ENCODE measurements at places on chromosomes 7 and 10. TPM values are rescaled to one million over a fixed set of nuclear protein-coding genes. Genes with fewer than 3 reads are reported as not detected.

SPACDR gene
- total RNA-seq = 5.4 TPM

PPP1R3C gene
- total RNA-seq = 0.12 TPM

VWA2 gene
- total RNA-seq = not detected

TMEM176B gene
- total RNA-seq = not detected

DNA sequence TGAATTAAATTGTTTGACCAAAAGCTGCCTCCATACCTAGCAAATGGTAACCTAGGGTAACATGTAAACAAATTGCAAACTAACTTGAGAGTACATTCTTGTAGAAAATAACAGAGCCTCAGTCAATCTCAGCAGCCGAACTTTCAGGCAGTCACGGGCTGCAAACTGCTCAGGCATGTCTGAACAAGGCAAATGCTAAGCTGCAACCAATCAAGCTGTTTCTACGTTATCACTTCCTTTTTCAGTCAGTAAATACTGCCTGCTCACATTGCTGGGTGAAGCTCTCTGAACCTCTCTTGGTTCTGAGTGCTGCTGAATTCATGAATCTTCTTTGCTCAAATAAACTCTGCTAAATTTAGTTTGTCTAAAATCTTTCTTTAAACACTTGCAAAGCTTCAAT, 1212.4 kb downstream of the SORCS1 start:
- H3K27ac ChIP-seq = no peak overlapping the region
- no peaks in the 10 kb centered on the region for H3K36me3 ChIP-seq
- H3K27me3 ChIP-seq = no peaks in the 10 kb centered on the region
- no peaks in the 10 kb centered on the region for H3K4me1 ChIP-seq

DNA sequence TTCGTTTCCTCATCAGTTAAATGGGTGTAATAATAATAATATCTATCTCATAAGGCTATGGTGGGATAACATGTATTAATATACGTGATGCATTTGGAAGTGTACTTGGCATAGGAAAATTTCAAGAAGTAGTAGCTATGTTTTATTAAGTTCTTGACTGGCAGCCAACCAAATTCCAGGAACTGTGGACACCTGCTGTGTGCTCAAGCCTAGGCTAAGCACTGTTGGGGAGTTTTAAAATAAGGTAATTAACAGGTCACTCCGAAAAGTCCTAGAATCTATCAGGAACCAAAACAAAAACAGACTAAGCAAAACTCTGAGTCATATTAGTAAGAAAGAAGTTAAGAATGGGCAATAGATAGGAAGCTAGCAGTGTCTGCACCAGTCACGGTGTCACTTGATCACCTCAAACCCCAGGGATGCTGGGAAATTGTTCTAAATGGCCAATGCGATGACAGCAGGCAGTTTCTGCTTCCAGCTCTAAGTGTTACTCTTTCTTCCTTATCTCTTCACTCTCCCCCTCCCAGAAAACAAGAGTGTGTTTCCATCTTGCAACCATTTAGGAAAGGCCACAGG, 92.0 kb upstream of the GDF10 start:
- DNase-seq = no peak
- peak overlapping the region; percentile 25 for H3K27ac ChIP-seq
- no peaks in the 10 kb centered on the region for H3K27me3 ChIP-seq

DNA sequence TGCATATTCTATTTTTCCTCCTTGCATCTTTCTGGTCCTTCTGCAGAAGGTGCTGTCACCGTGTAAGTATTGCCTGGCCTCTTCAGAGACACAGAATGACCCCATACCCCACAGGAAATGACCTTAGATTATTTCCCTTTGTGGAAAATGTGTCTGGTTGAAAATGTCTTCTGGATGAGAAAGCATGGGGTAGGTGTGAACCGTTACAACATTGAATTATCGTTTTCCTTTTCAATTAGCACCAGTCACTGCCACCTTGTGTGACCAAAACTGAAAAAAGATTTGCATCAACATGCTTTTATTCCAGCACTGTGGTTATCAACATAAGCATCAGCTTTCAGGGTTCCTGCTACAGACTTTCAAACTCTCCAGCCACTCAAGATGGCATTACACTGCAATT, 58.0 kb upstream of the CELF2 start:
- DNase-seq = no peak
- H3K4me1 ChIP-seq = peaks cover 6% of the 10 kb centered on the region
- no peak overlapping the region for H3K27ac ChIP-seq
- H3K27me3 ChIP-seq = peaks cover 9% of the 10 kb centered on the region
- H3K4me3 ChIP-seq = no peak overlapping the region

DNA sequence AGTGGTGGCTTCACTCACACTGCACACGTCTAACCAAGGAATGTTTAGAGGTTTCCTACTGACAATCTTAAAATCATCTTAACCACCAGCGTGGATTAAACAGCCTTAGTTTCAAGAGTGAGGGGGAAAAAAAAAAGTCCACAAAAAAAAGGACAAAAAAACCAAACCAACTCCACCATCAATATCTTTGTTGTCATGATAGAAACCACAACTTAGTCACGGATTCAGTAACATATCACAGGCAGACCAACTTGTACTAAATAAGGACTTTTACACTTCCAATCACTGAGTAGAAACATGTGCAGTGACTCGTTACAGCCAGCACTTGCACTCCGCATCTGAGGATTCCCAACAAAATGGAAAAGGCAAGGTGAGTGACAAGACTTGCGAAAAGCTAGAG, 46.5 kb downstream of the FAM171A1 start:
- H3K27ac ChIP-seq = no peak overlapping the region
- DNase-seq = no peak
- no peaks in the 10 kb centered on the region for H3K27me3 ChIP-seq
- no peaks in the 10 kb centered on the region for H3K36me3 ChIP-seq
- H3K4me3 ChIP-seq = no peak overlapping the region

DNA sequence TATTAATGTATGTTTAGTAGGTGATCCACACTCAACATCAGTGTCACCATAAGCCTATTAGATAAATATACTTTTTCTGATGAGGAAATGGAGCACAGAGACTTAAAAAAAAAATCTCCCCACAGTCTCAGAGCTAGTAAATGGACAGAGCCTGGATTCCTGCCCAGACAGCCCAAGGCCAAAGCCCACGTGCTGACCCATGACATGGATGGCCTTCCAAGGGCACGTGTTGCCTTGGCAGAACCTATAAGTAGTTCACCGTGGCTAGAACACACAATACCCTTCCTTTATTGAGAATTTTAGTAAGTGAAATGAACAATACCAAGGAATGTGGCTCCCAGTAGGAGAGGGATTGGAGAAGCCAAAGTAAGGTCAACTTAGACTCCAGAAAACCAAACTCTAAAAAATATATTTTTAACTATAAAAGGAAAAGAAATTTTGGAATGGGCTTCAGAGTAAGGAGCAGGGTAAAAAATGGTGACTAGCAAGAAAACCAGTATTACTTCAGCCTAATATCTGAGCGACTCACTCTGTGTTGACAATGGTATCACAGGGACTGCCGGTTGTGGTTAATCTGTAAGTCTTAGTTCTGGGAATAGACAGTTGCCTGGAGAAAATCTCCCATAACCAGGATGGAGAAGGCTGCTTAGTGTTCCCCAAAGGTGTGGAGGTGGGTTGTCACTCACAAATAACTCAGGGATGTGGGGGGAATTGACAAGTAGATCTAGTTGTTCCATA, 223.0 kb downstream of the SORCS1 start:
- no peak overlapping the region for H3K27ac ChIP-seq
- H3K36me3 ChIP-seq = no peaks in the 10 kb centered on the region
- H3K4me3 ChIP-seq = no peak overlapping the region
- H3K4me1 ChIP-seq = no peaks in the 10 kb centered on the region

DNA sequence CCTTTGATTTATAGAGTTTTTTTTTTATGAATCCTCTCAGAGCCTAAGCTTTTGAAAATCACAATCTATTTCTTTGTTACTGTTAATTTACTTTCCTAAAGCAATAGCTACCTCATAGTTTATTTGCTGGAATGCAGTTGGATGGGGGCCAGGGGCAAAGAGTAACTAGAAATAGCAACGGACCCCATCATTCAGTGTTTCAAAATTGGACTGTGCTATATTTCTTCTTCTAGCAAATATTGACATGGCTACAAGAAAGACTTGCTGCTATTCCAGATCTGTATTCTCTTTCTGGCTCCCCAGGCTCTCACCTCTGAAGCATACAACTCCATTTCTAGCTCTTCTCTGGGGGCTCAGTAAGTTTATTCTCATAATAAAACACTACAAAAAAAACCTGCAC, 661.6 kb upstream of the NRG3 start:
- no peak for DNase-seq
- H3K27me3 ChIP-seq = no peaks in the 10 kb centered on the region
- H3K4me1 ChIP-seq = no peaks in the 10 kb centered on the region
- no peak overlapping the region for H3K27ac ChIP-seq

DNA sequence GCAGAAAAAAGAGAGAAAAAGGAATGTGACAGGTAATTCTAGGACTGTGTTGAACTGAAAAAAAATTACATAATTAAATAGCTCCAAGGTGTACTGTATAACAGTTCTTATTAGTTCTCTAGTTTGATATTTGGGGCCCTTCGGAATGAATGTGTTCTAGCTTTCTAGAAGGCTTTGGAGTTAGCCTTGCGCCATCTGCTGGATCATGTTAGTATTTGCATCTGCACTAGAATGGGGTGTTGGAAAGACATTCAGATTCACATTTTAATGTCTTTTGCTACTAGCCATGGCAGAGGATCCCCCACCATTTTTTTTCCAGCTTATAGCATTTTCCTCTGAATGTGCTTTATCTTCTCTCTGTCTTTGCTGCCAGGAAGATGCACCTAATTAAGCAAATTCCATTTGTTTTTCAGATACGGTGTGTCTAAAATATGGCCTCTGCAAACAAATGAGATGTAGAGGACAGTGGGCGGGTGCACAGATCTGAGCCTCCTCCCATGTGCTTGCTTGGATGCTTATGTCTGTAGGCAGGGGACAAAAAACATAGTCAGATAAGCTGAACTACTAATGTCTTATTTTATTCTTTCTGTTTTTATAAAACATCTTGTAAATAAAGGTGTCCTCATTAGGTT, 238.5 kb downstream of the PHF14 start:
- peak; percentile 46 for DNase-seq
- no peak overlapping the region for H3K27ac ChIP-seq
- H3K4me1 ChIP-seq = peaks cover 7% of the 10 kb centered on the region
- H3K4me3 ChIP-seq = no peak overlapping the region

GRCh38 chr10:29033311-29033940, 255.4 kb upstream of the LYZL1 start:
- no peak overlapping the region for H3K27ac ChIP-seq
- no peak overlapping the region for H3K4me3 ChIP-seq
- no peaks in the 10 kb centered on the region for H3K27me3 ChIP-seq
- no peaks in the 10 kb centered on the region for H3K36me3 ChIP-seq
- no peak for DNase-seq

GRCh38 chr10:49827297-49827696, 65.2 kb upstream of the OGDHL start:
- no peak overlapping the region for H3K4me3 ChIP-seq
- no peak for DNase-seq
- no peak overlapping the region for H3K27ac ChIP-seq
- peaks cover 3% of the 10 kb centered on the region for H3K36me3 ChIP-seq

DNA sequence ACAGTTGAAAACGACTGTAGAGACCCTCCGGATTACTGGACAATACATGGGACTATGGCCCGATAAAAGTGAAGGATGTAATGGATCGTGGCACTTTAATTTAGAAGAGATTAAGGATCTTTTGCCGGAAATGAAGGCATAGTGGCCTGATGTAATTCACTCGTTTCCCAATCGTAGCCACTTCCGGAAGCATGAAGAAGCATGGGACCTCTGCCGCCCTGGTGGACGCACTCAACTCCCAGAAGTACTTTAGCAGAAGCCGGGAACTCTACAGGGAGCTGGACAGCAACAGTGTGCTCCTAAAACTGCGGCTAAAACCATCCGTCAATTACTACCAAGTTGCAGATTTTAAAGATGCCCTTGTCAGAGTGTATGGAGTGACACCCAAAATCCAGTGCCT, 59.6 kb upstream of the NUPR2 start:
- no peak overlapping the region for H3K27ac ChIP-seq
- peak overlapping the region; percentile 14 for H3K4me3 ChIP-seq
- H3K4me1 ChIP-seq = no peaks in the 10 kb centered on the region
- DNase-seq = no peak

DNA sequence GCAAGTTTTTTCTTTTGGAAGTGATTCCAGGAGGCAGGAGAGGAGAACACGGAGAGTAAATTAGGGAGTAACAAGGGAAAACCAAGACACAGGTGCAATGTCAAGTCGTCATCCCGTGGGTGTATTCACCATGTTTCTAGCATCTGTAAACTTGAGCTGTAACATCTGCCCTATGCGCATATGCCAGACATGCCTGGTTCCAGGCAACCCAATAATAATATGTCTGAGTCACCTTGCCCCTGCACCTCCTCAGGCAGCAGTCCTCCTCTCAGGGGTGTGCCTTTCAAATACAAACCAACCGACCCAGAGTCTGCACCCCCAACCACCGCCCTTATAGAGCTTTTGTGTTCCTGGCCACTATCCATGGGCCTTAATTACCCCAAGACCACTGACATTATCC, 107.0 kb upstream of the PDE1C start:
- H3K4me1 ChIP-seq = no peaks in the 10 kb centered on the region
- no peaks in the 10 kb centered on the region for H3K36me3 ChIP-seq
- H3K4me3 ChIP-seq = no peak overlapping the region
- H3K27ac ChIP-seq = no peak overlapping the region
- H3K27me3 ChIP-seq = no peaks in the 10 kb centered on the region
- no peak for DNase-seq

DNA sequence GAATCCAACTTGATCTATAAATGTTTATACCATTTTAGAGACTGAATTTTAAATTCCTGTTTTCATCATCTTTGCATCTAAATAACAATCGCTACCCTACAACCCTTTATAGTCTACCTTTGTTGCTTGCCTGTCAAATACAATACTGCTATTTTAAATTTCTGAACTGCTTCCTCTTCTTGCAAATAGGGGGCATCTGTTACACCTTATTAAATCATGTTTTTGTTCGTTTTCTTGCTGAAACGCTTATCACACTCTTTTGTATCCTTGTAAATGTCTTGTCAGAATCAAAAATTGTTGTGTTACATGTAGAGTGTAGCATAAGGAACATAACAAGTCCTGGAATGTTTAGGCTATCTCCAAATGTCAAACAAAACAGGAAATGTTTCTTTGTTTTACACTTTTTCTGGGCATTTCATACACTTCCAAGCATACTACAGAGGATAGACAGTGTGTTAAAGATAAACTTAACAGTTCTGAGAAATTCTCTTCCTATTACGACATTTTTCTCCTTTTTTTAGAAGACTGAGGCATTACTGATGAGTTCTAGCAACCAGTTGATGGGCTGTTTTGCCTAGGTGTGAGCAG, 281.3 kb downstream of the GPR158 start:
- no peak for DNase-seq
- no peak overlapping the region for H3K27ac ChIP-seq
- no peaks in the 10 kb centered on the region for H3K27me3 ChIP-seq
- no peaks in the 10 kb centered on the region for H3K36me3 ChIP-seq
- no peaks in the 10 kb centered on the region for H3K4me1 ChIP-seq
- no peak overlapping the region for H3K4me3 ChIP-seq

GRCh38 chr7:39686261-39686924, 63.0 kb downstream of the RALA start:
- H3K4me1 ChIP-seq = peaks cover 48% of the 10 kb centered on the region
- no peak for DNase-seq
- no peaks in the 10 kb centered on the region for H3K27me3 ChIP-seq
- H3K36me3 ChIP-seq = peaks cover 2% of the 10 kb centered on the region

- H3K36me3 ChIP-seq = peaks cover 1% of the 10 kb centered on the region
- no peak overlapping the region for H3K4me3 ChIP-seq
- H3K27me3 ChIP-seq = no peaks in the 10 kb centered on the region
- no peak for DNase-seq
Measured at GRCh38 chr7:79063019-79063698, 390.3 kb downstream of the MAGI2 start.

- no peak overlapping the region for H3K4me3 ChIP-seq
- DNase-seq = no peak
- peaks cover 5% of the 10 kb centered on the region for H3K4me1 ChIP-seq
- H3K36me3 ChIP-seq = no peaks in the 10 kb centered on the region
Measured at GRCh38 chr10:21281765-21282484, 243.6 kb downstream of the SKIDA1 start.

Data from activated T-cell treated with anti-CD3 and anti-CD28 coated beads, Interleukin-2, amount 50 U/mL, for 72 hours (primary cell).